ENCODE measurements at places on chromosomes 11 and 22. TPM values are rescaled to one million over a fixed set of nuclear protein-coding genes. Genes with fewer than 3 reads are reported as not detected.

DNA sequence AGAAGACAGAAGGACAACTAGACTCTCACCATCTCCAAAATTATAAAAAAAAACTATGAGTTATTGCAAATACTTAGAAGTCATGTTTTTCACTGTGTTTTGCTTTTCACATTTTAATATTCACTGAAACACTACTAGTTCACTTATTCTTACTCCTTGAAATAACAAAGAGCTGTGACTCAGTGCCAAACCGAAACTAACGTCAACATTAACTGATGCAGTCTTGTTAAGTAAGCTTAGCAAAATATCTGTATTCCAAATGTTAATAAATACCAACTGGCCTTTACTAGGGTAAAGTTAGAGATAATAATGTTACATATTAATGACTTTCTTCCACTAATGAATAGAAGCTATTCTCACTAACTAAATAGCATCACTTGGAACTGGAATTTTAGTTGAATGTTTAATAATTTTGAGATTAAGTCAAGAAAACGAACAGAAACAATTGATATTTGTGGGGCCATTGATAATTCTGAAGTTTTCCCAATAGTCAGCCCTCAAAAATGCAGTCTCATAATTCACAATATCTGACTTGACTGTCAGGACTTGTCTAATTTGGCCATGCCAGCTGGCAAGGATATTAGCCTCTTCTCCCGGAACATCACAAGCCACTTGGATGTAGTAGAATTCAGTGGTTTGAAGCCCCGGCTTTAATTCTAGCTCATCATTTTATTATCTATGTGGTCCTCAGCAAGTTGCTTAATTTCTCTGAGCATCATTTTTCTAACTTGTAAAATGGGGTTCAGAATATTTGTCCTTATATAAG is 230.1 kb upstream of the DDI1 start:
- DNase-seq = no peak

GRCh38 chr22:22730655-22731373 is 86.4 kb downstream of the GGTLC2 start:
- no peak for DNase-seq

GRCh38 chr11:7416080-7416479 is 69.2 kb upstream of the OLFML1 start:
- no peak for DNase-seq

GRCh38 chr11:9037963-9038362 is 34.2 kb upstream of the NRIP3 start:
- no peak for DNase-seq

BIRC3 gene
- 10.4 TPM for total RNA-seq

- no peak for DNase-seq
Measured at GRCh38 chr22:49687333-49687732, 140.3 kb downstream of the BRD1 start.

P2RY6 gene
- total RNA-seq = 0.76 TPM

DNA sequence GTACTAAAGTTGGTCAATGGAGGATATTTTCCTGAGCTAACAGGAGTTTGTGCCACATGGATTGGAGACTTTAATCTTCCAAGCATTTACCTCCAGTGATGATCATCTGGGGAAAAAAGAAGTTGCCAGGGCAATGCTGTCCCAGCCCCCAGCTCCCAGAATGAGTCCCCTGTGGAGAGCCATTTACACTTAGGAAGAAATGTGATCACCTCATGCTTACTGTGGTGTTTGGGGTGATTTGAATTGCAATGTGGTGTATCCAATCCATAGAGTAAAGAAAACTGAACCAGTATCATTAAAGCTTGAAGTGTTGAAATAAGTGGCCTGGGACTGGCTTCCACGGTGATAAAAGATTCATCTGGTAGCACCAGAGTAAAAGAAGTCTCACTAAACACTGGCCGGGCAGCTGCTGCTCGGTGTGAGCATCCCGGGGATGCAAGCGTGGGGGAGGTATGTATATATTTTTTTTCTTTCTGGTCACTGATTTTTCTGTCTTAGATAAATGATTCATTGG is 117.2 kb upstream of the NTM start:
- no peak for DNase-seq

- DNase-seq = peak; percentile 78
Measured at GRCh38 chr22:28009272-28009827, 90.3 kb upstream of the PITPNB start.

GRCh38 chr11:18308242-18308641 is 13.7 kb downstream of the HPS5 start:
- no peak for DNase-seq

GRCh38 chr11:100445231-100445735 is 241.8 kb upstream of the ARHGAP42 start:
- DNase-seq = no peak

GRCh38 chr11:68116974-68117373 is 4.2 kb downstream of the CHKA start:
- DNase-seq = no peak

Measured in uterus (tissue), 4 donors.